COLO829 (cell line): ENCODE measurements at places on chromosomes 1 and 21.
A peak's percentile ranks its signal among the peaks of the same experiment; 100 is the strongest.

DNA sequence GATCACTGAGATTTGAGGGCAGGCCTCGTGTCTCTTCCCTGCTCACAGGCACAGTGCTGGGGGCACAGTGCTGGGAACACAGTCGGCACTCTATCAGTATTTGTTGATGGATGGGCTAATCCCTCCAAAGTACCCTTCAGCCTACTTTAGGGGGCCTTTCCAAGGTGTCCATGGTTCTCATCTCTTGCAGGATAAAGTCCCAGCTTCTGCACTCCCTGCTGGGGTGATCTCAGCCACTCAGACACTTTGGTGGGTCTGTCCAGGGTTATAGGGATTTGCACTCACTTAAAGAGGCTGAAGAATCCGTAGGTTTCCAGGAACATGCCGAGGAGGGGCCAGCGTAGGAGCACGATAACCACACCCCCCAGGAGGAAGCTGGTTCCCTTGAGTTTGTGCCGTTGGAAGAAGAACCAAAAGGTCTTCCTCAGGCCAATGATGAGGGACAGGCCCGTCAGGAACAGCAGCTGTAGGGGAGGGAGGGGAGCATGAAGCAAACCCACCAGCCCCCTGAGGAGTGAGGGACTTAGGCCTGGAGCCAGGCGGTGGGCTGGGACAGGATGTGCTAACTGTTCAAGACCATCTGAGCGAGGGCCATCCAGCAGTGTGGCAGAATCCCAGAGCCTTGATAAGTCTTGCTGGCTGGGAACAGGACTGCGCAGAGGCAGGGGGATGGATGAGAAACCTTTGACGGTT, 5.2 kb upstream of the KISS1 start:
- DNase-seq: no peak

DNA sequence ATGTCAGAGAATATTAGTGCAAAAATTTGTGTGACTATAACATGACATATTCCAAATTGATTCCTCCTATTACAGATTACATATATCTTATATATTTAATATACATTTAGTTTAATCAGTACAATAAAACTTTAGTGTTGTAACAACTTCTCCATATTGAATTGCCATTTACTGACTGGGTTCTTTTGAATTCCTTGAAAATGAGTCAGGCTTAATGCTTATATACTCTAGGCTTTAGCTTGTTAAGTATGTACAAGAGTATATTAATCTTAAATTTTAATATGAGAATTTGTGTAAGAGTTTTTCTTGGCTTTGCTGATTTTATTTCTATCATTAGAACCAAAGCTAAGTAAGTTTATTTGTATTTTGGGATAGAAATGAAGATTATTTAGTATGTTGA, 40.3 kb downstream of the XPR1 start:
- no peak for DNase-seq

- DNase-seq: no peak
Measured at GRCh38 chr1:200207711-200208126, 180.2 kb downstream of the NR5A2 start.

DNA sequence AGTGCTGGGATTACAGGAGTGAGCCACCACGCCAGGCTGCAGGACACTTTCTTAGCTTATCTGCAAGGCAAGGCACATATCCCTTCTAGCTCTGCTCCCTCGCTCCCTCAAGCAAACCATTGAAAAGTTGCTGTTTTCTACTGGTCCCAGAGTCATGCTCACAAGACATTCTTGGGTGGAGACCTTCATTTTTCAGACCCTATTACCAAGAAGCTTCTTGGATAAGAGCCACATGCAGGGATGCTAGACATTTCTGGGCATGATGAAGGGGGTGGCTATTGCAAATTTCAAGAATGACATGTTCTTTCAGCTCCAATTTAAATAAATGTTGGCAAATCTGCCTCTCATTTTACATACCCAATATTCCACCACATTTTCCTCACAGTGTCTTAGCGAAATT, 33.9 kb downstream of the CAPN9 start:
- DNase-seq: no peak

GRCh38 chr1:176211396-176212165, 4.5 kb upstream of the COP1 start:
- no peak for DNase-seq

DNA sequence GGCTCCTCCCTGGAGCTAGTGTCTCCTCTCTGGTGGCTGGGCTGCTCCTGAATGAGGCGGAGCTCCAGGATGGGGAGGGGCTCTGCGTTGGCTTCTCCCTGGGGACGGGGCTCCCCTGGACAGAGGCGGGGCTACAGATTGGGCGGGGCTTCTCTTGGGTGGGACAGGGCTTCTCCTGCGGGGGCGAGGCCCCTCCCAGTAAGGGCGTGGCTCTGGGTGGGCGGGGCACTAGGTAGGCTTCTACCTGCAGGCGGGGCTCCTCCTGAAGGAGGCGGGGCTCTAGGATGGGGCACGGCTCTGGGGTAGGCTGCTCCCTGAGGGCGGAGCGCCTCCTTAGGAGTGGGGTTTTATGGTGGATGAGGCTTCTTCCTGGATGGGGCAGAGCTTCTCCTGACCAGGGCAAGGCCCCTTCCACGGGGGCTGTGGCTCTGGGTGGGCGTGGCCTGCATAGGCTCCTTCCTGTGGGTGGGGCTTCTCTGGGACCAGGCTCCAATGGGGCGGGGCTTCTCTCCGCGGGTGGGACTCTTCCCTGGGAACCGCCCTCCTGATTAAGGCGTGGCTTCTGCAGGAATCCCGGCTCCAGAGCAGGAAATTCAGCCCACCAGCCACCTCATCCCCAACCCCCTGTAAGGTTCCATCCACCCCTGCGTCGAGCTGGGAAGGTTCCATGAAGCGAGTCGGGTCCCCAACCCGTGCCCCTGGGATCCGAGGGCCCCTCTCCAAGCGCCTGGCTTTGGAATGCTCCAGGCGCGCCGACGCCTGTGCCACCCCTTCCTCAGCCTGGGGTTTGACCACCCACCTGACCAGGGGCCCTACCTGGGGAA, 22.7 kb upstream of the ARF1 start:
- DNase-seq: no peak

DNA sequence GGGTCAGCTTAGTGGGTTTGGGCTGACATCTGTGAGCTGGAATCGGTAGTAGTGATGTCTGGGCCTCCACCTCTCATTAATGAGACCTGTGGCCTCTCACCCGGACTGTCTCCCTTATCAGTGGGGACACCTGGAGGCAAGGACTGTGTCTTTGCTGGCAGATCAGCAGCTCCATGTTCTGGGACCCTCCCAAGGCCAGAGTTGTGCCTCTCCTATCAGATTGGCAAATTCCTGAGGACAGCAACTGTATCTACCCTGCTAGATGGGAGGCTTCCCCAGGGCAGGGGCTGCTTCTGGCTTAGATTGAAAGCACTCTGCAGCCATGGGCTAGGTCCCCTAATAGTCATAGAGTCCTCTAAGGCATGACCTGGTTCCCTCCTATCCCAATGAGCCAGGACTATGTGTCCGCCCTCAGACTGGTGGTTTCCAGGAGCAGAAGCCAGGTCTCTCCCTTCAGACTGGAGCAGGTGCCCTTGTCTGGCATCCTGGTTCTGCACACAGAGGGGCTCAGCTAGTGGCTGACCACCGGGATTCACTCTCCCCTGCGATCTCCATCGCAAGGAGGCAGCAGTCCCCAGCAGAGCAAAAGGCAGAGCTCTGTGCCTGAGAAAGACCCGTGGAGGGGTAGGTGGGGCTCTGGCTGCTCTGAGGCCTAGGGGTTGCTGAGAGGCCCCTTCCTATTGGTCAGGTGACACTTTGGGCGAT, 5.8 kb downstream of the DRAXIN start:
- DNase-seq: no peak

GRCh38 chr21:20661745-20662422, 336.3 kb upstream of the NCAM2 start:
- DNase-seq: no peak

DNA sequence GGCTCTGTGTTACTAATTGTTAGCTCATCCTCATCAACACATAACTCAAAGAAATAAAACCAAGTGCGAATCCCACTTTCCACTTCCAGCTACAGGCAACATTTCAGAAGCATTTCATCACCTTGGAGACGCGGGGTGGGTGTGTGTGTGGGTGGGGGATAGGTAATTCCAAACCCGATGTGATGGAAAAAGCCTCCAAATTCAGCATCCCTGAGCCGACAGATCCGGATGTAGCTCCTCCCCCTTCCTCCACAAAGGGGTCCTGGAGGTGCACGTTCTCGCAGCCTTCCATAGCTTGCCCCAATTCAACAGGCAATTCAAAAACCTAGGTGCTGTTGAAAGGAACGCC, 486 bp downstream of the HSPA13 start:
- peak; percentile 1 for DNase-seq

GRCh38 chr21:24200052-24200451, 1407.2 kb downstream of the MRPL39 start:
- no peak for DNase-seq

DNA sequence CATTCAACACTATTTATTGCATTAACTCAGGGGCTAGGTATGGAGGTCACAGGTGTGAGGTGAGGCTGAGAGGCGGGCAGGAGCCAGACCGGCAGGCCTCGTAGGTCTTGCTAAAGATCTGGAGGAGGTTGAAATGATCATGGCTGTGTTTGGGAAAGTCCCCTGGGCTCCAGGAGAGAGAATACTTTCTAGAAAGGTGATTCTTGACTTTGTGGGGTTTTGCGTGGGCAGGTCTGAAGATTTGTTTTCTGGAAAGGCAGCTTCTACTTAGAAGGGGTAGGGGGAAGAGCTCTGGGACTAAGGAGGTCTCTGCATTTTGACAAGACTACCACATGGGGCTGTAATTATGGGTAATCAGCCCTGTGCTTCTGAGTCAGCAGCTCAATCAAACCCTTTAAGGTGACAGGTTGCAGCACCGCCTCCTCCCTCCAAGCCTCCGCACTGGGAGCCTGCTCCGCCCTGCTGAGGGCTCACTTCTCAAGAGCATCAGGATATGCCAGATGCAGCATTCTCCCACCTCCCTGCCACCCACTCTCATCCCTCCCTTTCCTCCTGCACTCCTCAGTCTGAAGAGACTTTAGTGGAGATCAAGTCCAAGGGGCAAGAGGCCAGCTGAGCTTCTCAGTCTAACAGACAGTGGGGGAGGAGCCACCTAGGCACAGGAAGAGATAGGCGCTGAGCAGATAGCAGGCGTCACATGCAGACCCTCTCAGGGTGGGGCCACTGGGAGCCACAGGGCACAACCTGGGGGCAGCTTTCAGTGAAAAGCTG, 30.5 kb downstream of the SLC30A1 start:
- no peak for DNase-seq

DNA sequence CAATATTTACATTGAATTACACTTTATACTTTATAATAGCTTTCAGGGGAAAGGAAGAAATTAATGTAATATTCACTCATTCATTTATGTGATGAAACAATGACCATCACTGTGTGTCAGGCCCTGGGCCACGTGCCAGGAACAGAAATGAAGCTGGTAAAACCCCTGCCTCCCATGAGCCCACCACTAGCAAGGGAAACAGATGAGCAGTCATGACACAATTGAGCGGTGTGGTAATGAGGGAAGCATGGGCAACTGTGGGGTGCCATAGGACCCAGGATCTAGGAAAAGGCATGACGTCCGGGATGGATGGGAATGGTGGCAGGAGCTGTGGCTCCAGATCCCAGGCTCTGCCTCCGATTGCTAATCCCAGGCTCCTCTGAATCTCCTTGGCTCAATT, 17.0 kb upstream of the SLC5A9 start:
- DNase-seq: no peak

- no peak for DNase-seq
Measured at GRCh38 chr1:19220080-19220846, 10.2 kb upstream of the UBR4 start.

DNA sequence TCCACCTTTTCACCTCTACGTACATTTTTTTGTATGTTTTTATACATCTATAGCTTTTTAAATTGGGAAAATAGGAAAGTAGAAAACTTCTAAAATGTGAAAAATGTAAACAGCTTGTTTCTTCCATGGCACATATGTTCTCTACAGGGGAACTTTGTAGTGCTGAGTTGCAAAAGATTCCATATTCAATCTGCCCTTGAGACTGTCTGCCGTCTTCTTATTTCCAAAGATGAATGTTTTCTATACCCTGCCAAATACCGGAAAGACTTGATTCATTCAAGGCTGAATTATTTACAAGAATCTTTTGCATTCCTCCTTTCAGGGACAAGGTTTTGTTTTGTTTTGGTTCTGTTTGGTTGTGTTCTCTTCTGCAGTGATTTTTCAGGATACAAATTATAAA, 1334.5 kb upstream of the ADGRL4 start:
- DNase-seq: no peak

DNA sequence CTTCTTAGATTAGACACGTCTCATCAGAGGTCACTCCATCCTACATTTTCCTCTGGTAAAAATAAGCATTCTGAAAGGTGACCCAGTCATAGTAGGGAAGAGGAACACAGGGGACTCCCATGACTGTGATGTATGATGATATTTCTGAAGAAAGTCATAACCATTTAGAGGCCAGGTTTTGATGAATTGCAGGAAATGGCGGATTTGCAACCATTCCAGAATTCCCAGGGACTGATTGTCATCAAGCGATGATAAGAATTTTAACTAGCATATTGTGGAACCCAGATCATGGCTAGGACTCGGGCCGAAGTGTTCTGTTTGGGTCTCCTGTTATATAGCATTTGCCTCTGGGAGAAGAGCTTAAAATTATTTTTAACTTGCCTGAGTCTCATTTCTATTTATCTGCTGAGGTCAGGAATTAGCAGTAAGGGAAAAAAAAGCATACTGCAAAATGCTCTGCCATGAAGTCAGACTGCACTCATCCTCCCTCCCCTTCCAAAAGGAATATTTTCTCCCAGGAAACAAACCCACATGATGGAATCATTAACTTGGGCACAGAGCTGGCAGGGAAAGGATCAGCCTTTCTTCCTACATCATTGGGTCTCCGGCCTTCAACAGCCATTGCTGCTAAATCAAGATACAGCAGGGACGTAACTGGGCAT, 286.7 kb downstream of the HLX start:
- no peak for DNase-seq

- peak; percentile 29 for DNase-seq
Measured at GRCh38 chr1:113835686-113836290, 23.5 kb upstream of the RSBN1 start.

- DNase-seq: no peak
Measured at GRCh38 chr1:185650602-185651230, 83.5 kb upstream of the HMCN1 start.
